SJCRH30 (cell line): ENCODE measurements at places on chromosomes 6 and 20. TPM values are rescaled to one million over a fixed set of nuclear protein-coding genes. Genes with fewer than 3 reads are reported as not detected.

- DNase-seq, result no peak
Measured at GRCh38 chr6:39649996-39650395, 75.2 kb downstream of the KIF6 start.

DNA sequence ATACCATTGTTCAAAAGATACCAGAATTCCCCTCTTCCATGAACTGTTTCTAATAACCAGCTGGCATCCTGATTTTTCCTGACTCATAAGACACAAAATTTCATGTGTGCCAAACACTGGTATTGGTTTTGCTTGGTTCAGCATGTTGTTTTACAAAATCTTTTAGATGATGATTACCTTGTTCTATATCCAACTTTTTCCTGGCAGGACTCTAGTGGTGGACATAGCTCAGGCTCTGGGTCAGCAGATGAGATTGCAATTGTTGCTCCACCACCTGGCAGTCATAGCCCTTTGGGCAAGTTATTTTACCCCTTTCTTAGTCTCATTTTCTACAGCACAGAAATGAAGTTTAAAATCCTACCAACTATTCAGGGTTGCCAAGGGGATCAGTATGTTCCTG, 6.2 kb downstream of the TRIM38 start:
- DNase-seq, result no peak

DNA sequence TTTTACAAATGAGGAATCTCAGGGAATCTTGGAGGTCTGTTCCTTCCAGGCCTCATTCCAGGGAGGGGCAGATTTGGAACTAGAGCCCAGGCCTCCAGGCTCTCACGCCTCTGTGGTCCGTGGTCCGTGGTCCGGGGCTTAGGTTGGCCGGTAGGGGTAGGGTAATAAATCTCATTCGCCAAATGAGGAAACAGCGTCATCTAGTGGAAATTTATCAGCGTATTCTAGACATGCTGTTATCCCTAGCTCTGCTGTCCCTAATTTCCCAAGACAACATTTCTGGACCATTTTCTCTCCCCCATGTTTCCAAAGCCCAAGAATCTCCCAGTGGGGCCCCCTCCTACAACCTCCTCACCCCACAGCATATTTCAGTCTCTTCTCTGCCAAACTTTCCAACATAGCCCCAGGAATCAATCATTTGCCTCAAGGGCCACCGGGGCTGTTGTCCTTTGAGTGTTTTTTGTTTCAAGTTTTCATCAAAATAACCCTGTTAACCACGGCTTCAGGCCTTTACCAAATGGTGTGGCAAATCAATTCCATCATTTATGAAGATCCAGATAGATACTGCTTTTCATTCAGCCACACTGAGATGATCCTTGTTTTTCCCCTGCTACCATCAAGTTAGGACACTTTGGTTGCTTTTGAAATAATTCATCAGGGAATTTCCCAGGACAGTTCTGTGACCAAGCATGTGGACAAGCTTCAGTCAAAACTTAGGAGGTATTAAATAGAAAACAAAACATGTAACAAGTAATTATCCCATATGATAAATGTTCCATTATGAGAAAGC, 126.8 kb downstream of the ALDH8A1 start:
- DNase-seq, result peak; percentile 49

- no peak for DNase-seq
Measured at GRCh38 chr6:55562318-55562717, 16.7 kb downstream of the HMGCLL1 start.

GRCh38 chr6:107144014-107144413, 28.7 kb upstream of the BEND3 start:
- DNase-seq, result peak; percentile 36

DNA sequence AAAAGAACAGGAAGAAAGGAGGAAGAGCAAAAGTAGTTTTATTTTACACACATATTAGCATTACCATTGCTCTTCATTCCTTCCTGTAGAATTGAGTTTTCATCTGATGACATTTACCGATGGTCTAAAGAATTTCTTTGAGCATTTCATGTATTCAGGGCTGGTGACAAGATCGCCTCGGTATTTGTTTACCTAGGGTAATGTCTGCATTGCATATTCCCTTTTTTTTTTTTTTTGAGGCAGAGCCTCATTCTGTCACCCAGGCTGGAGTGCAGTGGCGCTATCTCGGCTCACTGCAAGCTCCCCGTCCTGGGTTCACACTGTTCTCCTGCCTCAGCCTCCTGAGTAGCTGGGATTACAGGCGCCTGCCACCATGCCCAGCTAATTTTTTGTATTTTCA, 19.3 kb downstream of the RAB22A start:
- no peak for DNase-seq

- no peak for DNase-seq
Measured at GRCh38 chr6:9986273-9986672, 428.6 kb downstream of the TFAP2A start.

GRCh38 chr20:47269309-47270165, 87.0 kb downstream of the ZMYND8 start:
- no peak for DNase-seq

DNA sequence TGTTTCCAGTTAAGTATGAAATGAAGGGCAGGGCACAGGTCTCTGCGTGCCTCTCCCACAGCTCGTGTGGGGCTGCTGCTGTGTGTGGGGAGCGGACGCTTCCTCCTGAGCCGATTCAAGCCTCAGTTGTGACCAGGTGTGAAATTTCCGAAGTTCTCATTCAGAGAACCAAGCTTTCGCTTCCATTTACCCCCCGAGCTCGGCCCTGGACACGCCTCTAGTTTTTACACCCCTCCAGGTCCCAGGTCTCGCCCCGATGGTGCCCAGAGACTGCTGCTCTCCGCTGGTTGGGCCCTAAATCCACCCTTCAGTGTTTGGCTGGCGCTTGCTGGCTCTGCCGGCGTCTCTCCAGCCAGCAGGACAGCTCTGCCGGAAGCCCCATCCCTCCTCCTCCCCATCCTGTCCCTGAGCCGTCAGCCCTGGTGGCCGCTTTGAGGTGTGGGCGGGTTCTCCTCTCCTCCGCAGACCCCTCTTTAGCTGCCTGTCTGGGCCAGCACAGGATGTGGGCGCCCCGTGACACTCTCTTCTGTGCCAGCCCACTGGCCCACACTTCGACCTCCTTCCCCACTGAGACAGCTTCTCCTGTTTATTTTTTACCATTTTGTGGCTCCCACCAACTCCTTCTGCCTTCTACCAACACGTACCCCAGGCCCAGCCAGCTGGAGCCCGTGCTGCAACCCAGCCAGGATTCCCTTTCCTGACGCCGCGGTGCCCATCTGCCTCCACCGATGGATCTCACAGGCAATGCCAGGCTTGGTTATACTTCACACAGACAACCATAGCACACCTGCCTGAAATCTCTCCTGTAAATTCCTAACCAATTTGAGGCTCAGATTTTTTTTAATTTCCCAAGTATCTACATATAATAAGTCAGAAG, 142.8 kb downstream of the DLL1 start:
- no peak for DNase-seq

- DNase-seq, result no peak
Measured at GRCh38 chr6:134930463-134930862, 19.4 kb downstream of the ALDH8A1 start.

- no peak for DNase-seq
Measured at GRCh38 chr6:149452037-149452939, 32.5 kb downstream of the ZC3H12D start.

- DNase-seq, result peak; percentile 10
Measured at GRCh38 chr6:43402820-43403219, 24.5 kb upstream of the ABCC10 start.

DNA sequence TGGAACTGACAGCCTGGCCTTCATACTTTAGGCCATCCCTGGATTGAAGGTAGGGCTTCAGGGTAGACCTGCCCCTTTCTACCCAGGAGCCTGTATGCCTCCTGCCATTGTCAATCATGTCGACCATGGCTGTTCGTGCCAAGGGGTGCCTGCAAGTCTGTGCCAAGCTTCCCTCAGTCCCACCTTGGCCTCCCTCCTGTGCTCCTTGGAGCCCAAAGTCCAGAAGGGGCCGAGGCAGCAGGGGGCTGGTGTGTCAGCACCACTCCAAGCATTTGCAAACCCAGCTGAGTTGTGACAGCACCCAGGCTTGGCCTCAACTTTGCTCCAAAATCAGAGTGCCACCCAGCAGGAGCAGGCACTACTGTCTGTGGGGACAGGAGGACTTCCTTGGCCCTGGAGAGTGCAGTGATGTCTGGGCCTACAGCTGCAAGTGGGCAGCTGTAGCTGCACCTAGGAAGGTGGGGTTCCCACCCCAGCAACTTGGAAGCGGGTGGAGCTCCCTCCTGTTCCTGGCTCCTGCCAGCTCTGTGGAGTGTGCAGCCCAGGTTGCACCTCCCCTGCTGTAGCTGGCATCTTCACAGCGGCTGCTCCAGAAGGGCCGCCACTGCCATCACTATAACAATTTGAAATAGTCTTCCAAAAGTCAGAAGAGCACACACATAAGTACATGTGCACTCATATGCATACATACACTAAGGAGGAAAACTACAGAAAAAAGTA, 1719.3 kb downstream of the HACE1 start:
- DNase-seq, result no peak

- no peak for DNase-seq
Measured at GRCh38 chr6:43886717-43887339, 116.8 kb downstream of the VEGFA start.

- no peak for DNase-seq
Measured at GRCh38 chr6:108627692-108628550, 67.2 kb downstream of the FOXO3 start.

- DNase-seq, result no peak
Measured at GRCh38 chr6:44341095-44341890, 1.2 kb upstream of the SPATS1 start.

GRCh38 chr6:150005761-150006651, 19.3 kb downstream of the RAET1L start:
- DNase-seq, result peak; percentile 16

DNA sequence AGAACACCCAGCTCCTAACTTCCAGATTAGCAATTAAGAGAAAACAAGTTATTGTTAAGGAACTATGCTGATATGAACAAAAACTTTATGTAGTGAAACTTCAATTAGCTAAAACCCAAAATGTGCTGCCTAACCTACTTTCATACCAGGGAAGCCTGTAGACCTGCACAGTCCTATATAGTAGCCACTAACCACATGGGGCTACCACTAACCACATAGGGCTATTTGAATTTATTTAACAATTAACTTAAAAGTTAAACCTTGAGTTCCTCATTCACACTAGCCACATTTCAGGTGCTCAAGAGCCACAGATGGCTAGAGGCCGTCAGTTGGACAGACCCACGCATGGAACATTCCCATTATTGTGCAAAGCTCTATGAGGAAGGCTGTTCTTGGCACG, 72.4 kb upstream of the LAMP5 start:
- DNase-seq, result no peak

- no peak for DNase-seq
Measured at GRCh38 chr6:115601509-115601908, 459.2 kb downstream of the FRK start.

DNA sequence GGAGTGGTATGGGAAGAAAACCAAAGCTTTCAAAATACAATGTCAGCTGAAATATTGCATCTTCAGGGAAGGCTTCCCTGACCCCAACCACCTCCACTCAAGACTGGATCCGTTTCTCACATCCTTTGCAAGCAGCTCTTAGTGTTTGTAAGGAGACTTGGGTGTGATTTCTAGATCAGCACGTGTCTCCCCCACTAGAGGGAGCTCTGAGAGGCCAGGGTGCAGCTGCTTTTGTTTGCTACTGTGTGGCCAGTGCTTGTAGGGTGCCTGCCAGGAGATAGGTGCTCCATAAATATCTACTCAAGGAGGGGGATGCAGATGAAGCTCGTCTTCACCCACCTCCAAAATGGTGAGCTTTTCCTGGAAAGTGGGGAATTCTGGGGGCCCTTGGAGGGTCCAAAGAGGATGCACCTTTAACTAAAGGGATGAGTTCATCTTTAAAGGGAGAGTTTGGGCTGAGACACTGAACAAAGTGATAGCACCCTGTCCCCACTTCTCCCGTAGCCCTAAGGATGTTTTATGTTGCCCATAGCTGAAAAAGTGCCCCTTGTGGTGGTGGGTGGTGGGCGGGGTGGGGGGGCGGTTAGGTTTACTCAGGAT, 52.6 kb upstream of the MAFB start:
- peak; percentile 40 for DNase-seq

DNA sequence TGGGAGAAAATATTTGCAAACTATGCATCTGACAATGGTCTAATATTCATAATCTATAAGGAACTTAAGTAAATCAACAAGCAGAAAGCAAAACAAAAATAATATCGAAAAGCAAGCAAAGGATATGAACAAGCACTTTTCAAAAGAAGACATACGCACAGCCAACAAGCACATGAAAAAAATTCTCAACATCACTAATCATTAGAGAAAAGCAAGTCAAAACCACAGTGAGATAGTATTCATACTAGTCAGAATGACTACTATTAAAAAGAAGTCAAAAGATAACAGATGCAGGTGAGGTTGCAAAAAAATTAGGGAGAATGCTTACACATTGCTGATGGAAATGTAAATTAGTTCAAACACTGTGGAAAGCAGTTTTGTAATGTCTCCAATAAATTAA, 410.2 kb downstream of the MMUT start:
- DNase-seq, result no peak

DNA sequence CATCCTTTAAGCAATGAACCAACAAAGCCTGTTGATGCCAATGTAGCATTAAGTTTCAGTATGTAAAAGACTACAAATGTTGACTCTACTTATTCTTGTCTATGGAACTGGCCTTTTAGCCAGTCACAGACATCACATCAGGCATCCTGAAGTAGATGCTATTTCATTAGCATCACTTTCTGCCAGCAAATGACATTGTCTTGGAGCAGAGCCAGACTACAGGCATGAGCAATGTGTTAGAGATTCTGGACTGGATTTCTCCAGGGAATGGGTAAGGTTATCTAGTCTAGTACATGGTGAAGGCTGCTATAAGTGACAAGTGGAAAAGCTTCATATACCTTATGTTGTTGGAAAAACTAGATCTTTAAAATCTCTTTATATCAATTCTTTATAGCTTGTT, 142.9 kb downstream of the ADGRB3 start:
- DNase-seq, result peak; percentile 64

GRCh38 chr6:125773387-125774341, 17.1 kb upstream of the NCOA7 start:
- no peak for DNase-seq

The KIF6 gene
- 0.08 and 0.22 TPM in 2 replicates for total RNA-seq

The SERINC3 gene
- total RNA-seq, result 48.4 and 50.7 TPM in 2 replicates

The TRAPPC3L gene
- not detected in 2 replicates for total RNA-seq

The ABHD16B gene
- total RNA-seq, result not detected in 2 replicates

The SRC gene
- total RNA-seq, result 14.9 and 15.4 TPM in 2 replicates

The COX4I2 gene
- not detected in 2 replicates for total RNA-seq

The BPI gene
- total RNA-seq, result 0.06 TPM in 1 of 2 replicates, not detected in the other

The PHACTR1 gene
- 0.14 and 0.20 TPM in 2 replicates for total RNA-seq

The CNBD2 gene
- 5.3 and 6.2 TPM in 2 replicates for total RNA-seq

The LSM14B gene
- 146 TPM in 2 replicates for total RNA-seq

The EDN1 gene
- total RNA-seq, result 0.08 and 0.10 TPM in 2 replicates

The XPO5 gene
- total RNA-seq, result 75.1 and 88.6 TPM in 2 replicates

The MAS1 gene
- 0.04 TPM in 1 of 2 replicates, not detected in the other for total RNA-seq
